Chondrocyte (in vitro differentiated cells): ENCODE measurements at places on chromosomes 16 and 17. TPM values are rescaled to one million over a fixed set of nuclear protein-coding genes. Genes with fewer than 3 reads are reported as not detected.

DNA sequence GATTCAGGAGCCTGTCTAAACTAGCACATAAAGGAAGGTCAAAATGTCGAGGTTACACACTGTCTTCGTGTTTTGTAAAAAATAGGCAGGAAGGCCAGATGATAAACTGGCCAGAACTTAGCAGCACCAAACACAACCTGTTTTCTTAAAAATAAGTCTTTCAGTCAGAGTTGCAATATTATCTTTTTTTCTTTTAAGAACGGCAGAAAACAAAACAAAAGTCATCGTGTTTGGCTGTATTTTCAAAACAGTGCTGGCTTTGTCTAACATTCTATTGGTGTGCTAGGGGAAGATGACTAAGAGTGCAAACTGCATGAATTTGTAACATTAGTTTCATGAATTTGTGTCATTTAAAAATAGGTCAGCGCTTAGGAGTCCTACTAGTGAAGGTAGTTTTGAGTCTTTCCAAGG lies 5.3 kb downstream of the MAF start:
- H3K27ac ChIP-seq = no peak overlapping the region
- no peak overlapping the region for H3K4me3 ChIP-seq
- peaks cover 32% of the 10 kb centered on the region for H3K4me1 ChIP-seq

DNA sequence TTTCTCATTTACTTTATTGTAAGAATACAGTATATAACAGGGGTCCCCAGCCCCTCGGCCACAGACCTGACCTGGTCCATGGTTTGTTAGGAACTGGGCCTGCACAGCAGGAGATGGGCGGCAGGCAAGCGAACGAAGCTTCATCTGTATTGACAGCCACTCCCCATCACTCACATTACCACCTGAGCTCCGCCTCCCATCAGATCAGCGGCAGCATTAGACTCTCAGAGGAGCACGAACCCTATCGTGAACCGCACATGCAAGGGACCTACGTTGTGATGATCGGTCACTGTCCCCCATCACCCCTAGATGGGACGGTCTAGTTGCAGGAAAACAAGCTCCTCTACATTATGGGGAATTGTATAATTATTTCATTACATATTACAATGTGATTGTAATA lies 410.6 kb downstream of the SLC39A11 start:
- DNase-seq = no peak
- no peak overlapping the region for H3K27ac ChIP-seq
- peaks cover 8% of the 10 kb centered on the region for H3K36me3 ChIP-seq
- H3K27me3 ChIP-seq = no peaks in the 10 kb centered on the region

The SRR gene
- 14.7 to 16.5 TPM (median 14.7 TPM) in 3 replicates for total RNA-seq

DNA sequence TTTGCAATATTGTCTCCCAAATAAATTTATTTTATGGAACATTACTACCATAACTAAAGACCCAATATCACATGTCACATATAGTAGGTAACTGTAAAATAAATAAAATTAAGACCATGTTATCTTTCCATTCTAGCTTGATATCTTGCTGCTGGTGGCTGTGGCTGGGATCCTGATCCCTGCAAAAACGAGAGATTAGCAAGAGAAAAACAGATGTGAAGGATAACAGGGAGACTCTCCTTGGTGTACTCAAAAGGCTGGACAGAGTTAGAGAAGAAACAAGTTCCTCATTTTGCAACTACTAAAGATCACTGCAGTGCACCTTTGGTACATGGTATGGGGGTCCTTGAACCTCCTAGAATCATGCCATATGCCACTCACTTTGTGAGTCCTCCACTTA lies 49.7 kb downstream of the ARHGAP27 start:
- H3K4me3 ChIP-seq = no peak overlapping the region
- H3K27ac ChIP-seq = no peak overlapping the region
- no peak for DNase-seq
- H3K27me3 ChIP-seq = peaks cover 3% of the 10 kb centered on the region

DNA sequence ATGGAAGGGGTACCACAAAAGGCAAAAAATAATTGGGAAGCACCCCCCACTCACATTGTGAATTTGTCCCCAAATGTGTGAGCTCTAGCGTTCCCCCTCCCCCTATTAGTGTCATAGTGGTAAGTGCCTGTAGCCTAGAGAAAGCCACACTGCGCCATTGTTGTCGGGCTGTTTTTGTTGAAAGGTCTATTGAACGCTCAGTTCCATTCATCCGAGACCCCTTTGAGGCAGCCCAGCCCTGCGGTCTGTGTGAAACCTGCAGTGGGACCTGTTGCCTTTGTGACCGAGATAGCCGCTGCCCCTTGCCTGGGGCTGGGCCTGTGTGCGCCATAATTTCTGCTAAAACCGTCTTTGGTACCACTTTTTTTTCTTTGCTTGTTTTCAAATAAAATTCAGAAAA lies 3.0 kb downstream of the JPT2 start:
- no peaks in the 10 kb centered on the region for H3K27me3 ChIP-seq
- no peak overlapping the region for H3K4me3 ChIP-seq
- no peak for DNase-seq
- H3K36me3 ChIP-seq = no peaks in the 10 kb centered on the region

The SRL gene
- not detected in 3 replicates for total RNA-seq

DNA sequence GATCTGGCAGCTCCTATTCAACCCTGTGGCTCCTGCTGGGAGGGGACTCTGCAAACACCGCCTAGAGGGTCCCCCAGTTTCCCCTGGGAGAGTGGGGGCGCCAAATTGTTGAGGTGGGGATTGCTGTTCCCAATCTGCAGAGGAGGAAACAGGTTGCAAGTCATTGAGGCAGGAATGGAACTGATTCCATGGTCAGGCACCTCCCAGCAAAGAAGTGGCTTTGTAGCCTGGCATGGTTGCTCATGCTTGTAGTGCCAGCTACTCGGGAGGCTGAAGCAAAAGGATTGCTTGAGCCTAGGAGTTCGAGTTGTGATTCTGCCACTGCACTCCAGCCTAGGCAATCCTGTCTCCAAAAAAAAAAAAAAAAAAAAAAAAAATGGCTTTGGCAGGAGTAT lies 198 bp upstream of the PYDC1 start:
- H3K36me3 ChIP-seq = no peaks in the 10 kb centered on the region
- peaks cover 20% of the 10 kb centered on the region for H3K4me1 ChIP-seq
- peak overlapping the region; percentile 31 for H3K4me3 ChIP-seq
- H3K27ac ChIP-seq = no peak overlapping the region

The RHBDL3 gene
- 0.10 to 0.27 TPM (median 0.25 TPM) in 3 replicates for total RNA-seq

GRCh38 chr17:18327556-18327955 lies 12.5 kb downstream of the SMCR8 start:
- H3K36me3 ChIP-seq = peaks cover 17% of the 10 kb centered on the region
- H3K4me1 ChIP-seq = no peaks in the 10 kb centered on the region
- no peak overlapping the region for H3K4me3 ChIP-seq

GRCh38 chr16:70646260-70647241 lies at the start of gene IL34:
Gene IL34, plus strand, starts transcription at chr16:70646559. Its CDS starts 389 bp downstream, at chr16:70646948.
- peak within 1 kb of the TSS; percentile 95 for H3K27ac ChIP-seq
- no peaks in the 10 kb centered on the region for H3K36me3 ChIP-seq
- peak within 1 kb of the TSS; percentile 45 for H3K4me3 ChIP-seq
- peaks cover 45% of the 10 kb centered on the region for H3K4me1 ChIP-seq
- H3K27me3 ChIP-seq = no peaks in the 10 kb centered on the region

GRCh38 chr16:68238029-68238345 lies 2.1 kb upstream of the ESRP2 start:
- no peaks in the 10 kb centered on the region for H3K36me3 ChIP-seq
- peaks cover 17% of the 10 kb centered on the region for H3K4me1 ChIP-seq
- peak overlapping the region; percentile 82 for H3K4me3 ChIP-seq
- H3K27me3 ChIP-seq = no peaks in the 10 kb centered on the region

The KRTAP4-3 gene
- not detected in 3 replicates for total RNA-seq

The DPEP3 gene
- not detected in 3 replicates for total RNA-seq

- no peaks in the 10 kb centered on the region for H3K36me3 ChIP-seq
- peaks cover 30% of the 10 kb centered on the region for H3K27me3 ChIP-seq
- no peak overlapping the region for H3K4me3 ChIP-seq
- no peak for DNase-seq
- no peak overlapping the region for H3K27ac ChIP-seq
These were observed 105.9 kb downstream of the ABCC12 start for GRCh38 chr16:48049847-48050246.

DNA sequence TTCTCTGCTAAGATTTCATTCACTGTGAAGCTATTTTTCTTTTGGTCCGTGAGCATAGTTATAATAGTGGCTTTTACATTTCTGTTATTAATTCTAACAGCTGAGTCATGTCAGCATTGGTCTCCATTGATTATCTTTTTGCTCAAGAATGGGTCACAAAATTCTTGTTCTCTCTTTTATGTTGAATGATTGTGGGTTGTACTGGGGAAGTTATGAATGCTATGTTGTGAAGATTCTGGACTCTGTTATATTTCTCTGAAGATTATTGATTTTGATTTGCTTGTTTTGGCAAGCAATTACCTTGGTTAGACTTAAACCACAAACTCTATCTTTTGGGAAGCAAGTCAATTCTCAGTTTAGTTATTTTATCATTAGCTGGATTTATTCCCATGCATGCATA lies 98.8 kb downstream of the IRX5 start:
- peaks cover 1% of the 10 kb centered on the region for H3K36me3 ChIP-seq
- peaks cover 31% of the 10 kb centered on the region for H3K27me3 ChIP-seq
- H3K27ac ChIP-seq = no peak overlapping the region
- H3K4me3 ChIP-seq = no peak overlapping the region
- no peaks in the 10 kb centered on the region for H3K4me1 ChIP-seq

The EVPLL gene
- not detected in 3 replicates for total RNA-seq

DNA sequence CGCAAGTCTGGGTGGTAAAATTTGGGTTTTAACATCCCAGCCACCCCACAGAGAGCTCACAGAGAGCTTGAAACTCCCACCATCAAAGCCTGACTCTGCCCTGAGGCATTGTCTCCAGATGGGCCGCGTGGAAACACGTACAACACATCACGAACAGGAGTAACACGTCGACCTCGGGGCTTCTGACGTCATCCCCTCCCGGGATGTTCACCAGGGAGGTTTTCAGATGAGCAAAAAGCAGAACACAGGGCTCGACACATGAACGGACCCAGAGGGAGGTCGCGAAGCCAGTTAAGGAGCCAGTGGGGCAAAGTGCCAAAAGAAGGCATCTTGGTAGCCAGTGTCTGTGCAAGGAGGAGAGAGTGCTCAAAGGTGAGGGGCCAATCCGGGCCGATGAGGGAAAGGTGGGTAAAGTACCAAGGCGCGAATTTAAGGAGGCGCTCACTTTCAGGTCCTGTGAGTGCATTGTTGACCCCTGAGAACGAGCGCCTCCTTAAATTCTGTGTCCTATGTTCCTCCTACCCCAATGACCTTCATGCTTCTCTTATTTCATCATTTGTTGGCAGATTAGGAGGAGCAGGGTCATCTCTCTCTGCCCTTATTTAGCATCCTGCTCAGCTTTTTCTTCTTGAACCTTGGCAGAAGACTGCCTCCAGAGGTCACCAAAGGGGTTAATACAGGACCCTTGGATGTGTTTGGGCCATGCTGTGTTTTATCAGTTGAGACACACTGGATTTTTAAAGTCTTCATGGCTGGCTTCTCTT lies 5.6 kb downstream of the RCVRN start:
- H3K27me3 ChIP-seq = no peaks in the 10 kb centered on the region
- peaks cover 15% of the 10 kb centered on the region for H3K4me1 ChIP-seq
- no peak overlapping the region for H3K4me3 ChIP-seq
- no peak overlapping the region for H3K27ac ChIP-seq
- DNase-seq = no peak

DNA sequence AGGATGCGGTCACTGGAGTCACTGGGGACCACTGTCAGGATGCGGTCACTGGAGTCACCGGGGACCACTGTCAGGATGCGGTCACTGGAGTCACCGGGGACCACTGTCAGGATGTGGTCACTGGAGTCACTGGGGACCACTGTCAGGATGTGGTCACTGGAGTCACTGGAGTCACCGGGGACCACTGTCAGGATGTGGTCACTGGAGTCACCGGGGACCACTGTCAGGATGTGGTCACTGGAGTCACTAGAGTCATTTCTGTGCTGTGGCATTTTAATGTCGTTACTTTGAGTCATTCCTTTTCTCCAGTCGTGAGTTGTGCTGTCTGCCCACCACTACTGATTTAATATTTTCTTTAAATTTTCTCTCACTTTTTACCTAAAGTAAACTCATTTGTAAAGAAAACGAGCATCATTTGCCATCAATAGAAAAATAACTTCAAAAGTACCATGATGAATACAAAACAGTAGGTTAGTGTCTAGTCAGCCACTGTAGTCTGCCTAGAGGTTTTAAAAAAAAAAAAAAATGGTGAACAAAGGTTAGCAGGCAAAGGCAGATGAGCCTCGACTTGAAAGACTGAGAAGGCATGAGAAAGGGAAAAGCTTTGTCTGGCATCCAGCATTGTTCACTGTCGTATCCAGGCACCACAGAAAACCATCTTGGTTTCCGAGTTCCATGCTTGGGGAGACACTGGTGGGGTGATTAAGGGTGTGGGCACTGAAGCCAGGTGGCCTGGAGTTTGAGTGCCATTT lies 346.6 kb downstream of the SNX29 start:
- H3K27me3 ChIP-seq = no peaks in the 10 kb centered on the region
- peaks cover 3% of the 10 kb centered on the region for H3K36me3 ChIP-seq
- no peak overlapping the region for H3K27ac ChIP-seq
- no peak for DNase-seq
- no peak overlapping the region for H3K4me3 ChIP-seq

DNA sequence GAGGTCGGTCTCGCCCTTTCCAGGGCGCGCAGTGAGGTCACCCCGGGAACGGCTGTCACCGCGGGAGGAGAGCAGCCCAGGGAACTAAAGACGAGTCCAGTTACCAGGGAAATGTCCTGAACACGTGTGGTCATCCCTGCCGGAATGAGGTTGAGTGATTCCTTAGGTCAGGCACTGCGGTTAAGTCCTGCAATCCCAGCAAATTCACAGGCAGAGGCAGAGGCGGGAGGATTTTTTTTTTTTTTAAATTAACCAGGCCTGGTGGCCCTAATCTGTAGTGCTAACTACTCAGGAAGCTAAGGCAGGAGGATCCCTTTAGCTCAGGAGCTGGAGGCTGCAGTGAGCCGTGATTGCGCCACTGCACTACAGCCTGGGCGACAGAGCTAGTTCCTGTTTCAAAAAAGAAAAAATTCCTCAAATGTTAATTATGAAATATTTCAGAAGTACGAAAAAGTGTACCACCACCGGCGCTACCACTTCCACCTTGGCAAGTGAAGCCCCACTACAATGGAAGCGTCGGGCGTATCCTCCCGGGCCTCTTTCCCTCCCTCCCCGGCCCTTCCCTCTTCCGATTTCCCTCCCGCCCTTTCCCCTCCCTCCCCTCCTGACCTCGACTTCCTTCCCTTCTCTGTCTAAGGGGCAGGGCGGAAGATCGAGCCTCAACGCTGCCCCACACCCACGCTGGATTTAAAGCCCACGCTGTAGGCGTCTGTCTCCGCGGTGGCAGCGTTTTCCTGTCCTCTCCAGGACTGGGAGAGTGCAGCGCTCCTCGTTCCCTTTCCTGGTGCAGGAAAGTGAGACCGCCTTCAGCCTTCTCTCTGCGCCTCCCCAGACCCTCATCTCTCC lies 27.3 kb downstream of the SLFN11 start:
- peak overlapping the region; percentile 69 for H3K4me3 ChIP-seq
- H3K27ac ChIP-seq = no peak overlapping the region
- H3K27me3 ChIP-seq = peaks cover 36% of the 10 kb centered on the region
- peaks cover 12% of the 10 kb centered on the region for H3K4me1 ChIP-seq
- no peak for DNase-seq
- H3K36me3 ChIP-seq = peaks cover 9% of the 10 kb centered on the region

- peaks cover 30% of the 10 kb centered on the region for H3K4me1 ChIP-seq
- H3K4me3 ChIP-seq = no peak overlapping the region
- H3K27me3 ChIP-seq = no peaks in the 10 kb centered on the region
- no peak for DNase-seq
- H3K27ac ChIP-seq = peak overlapping the region; percentile 88
These were observed 32.9 kb upstream of the USP22 start for GRCh38 chr17:21075739-21076085.
